PC-3 (cell line): ENCODE measurements at places on chromosomes 7 and 10. TPM values are rescaled to one million over a fixed set of nuclear protein-coding genes. Genes with fewer than 3 reads are reported as not detected.

DNA sequence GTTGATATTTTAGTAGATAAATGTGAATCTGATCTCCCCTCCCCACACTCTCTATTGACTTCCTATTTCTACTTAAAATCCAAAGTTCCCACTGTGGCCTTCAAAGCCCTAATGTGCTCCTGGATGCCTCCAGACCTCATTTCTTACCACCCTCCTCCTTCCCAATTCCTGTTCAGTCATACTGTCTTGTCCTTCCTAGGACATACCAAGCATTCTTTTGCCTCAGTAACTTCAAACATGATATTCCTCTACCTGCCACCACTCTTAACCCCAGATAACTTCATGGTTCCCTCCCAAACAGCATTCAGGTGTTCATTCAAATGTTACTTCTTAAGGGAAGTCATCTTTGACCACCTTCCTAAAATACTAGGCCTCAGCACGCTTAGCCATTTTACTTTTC, 34.2 kb upstream of the FAM221A start:
- no peak for DNase-seq

GRCh38 chr7:113200281-113200680, 81.9 kb upstream of the SMIM30 start:
- DNase-seq = no peak

GRCh38 chr7:148585399-148585798, 5.2 kb upstream of the C7orf33 start:
- no peak for DNase-seq

DNA sequence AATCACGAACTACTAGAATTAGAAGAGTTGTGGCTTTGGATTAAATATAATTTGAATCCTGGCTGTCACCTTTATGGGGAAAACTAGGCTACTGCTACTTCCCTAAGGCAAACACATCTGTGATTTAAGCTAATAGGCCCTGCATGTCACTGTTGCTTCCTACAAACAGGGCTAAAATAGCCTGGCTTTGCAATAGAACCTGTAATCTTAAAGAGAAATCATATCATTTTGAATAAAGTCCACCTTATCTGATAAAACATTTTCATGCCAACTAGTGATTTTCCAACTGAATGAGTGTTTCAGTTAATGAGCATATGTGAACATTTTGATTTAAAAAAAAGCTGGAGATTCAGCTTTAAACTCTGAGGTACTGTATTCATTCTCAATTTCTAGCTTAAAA, 208.0 kb downstream of the GPR37 start:
- DNase-seq = no peak

DNA sequence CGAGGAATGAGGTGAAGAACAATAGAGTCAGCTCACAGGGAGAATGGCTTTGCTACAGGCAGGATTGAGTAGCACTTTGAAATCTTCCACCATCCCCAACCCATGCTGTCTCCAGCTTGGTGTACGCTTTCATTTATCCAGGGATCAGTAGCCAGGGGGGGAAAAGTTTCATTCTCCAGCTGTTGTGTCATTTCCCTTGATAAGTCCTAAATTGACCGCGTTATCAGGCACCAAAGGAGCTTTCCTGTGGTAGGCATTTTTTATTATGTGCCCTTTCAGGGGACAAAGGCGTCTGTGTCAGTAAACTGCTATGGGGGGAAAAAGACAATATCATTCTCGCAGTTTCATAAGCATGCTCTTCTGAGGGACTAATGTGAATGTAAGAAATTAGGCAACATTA, 106.6 kb upstream of the YAE1 start:
- DNase-seq = no peak

DNA sequence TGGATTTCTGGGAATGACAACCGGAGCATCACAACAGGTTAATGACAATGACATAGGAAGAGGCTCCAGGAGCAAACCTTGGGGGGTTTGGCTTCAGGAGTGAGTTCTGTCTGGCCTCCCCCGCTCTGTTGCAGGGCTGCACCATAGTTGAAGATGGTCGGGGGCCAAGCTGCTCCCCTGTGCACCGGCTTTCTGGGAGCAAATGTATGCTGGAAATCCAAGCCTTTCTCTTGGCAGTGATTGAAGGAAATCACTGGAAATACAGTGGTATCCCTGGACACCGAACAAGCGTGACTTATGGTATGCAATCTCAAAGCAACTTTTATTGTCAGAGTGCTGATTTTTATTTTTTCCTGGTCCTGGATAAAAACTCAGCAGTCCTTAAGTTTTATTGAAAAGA, 251.9 kb upstream of the ZNF32 start:
- DNase-seq = no peak

- no peak for DNase-seq
Measured at GRCh38 chr7:30521532-30521931, 16.9 kb upstream of the GGCT start.

The GPR26 gene
- total RNA-seq = not detected in 2 replicates
